Small intestine (tissue), 16 donors: ENCODE measurements at places on chromosomes 12 and 14. TPM values are rescaled to one million over a fixed set of nuclear protein-coding genes. Genes with fewer than 3 reads are reported as not detected.
A peak's percentile ranks its signal among the peaks of the same experiment; 100 is the strongest.

- no peak for DNase-seq
Measured at GRCh38 chr12:116121453-116121871, 156.0 kb downstream of the MED13L start.

OR4E2 gene
- not detected for polyA plus RNA-seq

DNA sequence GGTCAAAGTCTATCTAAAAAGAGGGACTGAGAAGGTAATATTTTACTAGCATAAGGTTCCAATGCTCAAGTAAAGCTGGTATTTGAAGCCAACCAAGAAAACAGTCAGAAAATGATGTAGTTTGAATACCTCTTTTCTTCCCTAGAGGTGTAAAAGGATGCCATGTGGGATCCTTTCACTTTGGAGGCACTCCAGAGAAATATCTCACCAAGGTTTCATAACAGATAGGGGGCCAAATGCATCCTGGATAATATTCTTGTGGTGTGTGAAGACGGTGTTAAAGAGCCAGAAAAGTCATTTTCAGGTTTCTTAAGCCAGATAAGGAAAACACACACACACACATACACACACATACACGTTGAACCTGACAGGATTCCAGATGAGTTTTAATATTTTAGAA, 136.1 kb upstream of the PRKD1 start:
- no peak for DNase-seq

LRP1-AS gene
- polyA plus RNA-seq, result not detected

- no peak for DNase-seq
Measured at GRCh38 chr14:104104076-104104901, 18.8 kb downstream of the ASPG start.

KLRB1 gene
- 15.9 TPM for polyA plus RNA-seq

- no peak for DNase-seq
Measured at GRCh38 chr12:29201296-29201695, 52.2 kb downstream of the FAR2 start.

NYNRIN gene
- 0.22 TPM for polyA plus RNA-seq

DNA sequence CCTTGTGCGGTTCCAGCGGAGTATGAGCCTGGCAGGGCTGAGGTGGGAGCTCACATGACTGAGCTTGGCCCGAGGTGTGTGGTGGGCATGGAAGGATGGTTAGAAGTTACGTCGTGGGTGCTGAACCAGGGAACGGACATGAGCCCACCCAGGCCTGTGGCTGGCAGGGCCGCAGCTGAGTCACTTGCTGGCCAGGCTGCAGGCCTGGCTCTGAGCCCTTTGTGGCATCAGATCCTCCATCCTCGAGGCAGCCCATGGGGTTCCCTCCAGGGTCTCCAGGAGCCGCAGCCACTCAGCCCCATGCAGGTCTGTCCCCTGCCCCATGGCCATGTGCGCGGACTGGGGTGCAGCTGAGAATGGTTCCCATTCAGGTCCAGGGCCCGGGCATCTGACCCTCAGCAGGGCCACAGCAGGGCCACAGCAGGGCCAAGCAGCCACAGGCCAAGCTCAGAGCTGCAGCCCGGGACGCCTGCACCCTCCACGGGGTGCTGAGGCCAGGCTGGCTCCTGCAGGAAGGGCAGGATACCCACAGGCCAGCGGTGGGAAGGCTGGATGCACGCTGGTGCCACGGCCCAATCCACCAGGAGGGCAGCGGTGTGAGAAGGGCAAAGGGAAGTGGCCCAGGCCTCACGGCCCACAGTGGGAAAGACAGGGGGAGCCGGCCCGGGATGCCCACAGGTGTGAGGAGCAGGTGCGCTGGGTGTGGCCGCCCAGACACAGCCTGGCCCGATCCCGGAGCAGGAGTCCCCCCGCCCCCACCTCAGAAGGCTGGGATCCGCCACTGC, 26.3 kb upstream of the ULK1 start:
- no peak for DNase-seq

FOS gene
- 136 TPM for polyA plus RNA-seq

GRCh38 chr12:89968151-89968700, 259.6 kb upstream of the ATP2B1 start:
- peak; percentile 93 for DNase-seq

- no peak for DNase-seq
Measured at GRCh38 chr12:110639336-110640141, 25.6 kb downstream of the TCTN1 start.

DNA sequence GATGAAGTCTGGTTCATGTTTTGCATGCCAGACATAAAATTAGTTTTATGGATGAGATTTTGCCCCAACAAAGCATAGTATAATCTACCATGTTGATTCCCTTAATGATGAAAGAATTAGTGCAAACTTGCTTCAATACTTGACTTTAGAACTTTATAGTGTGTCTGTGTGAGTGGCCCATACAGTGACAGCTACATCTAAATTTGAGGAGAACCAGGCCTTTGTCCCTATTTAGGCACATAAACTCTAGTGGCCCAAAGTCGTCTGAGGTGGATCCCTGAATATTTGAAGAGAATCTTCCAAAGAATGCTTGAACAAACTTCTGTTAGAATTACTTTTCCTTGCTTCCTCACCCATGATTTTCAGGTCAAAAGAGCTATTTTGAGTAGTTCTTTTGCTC, 70.4 kb downstream of the POLR3B start:
- no peak for DNase-seq

CCDC175 gene
- polyA plus RNA-seq, result not detected

PRH2 gene
- not detected for polyA plus RNA-seq

- DNase-seq, result no peak
Measured at GRCh38 chr14:88821888-88822287, 2.6 kb upstream of the TTC8 start.

GRCh38 chr12:115374480-115375185, 690.7 kb upstream of the TBX3 start:
- DNase-seq, result no peak

- no peak for DNase-seq
Measured at GRCh38 chr14:101587441-101587911, 26.2 kb downstream of the DIO3 start.
